Testis (tissue), 5 donors: ENCODE measurements at places on chromosomes 2 and 18. TPM values are rescaled to one million over a fixed set of nuclear protein-coding genes. Genes with fewer than 3 reads are reported as not detected.

GRCh38 chr2:234078129-234078528, 27.6 kb downstream of the SPP2 start:
- DNase-seq, result no peak

DNA sequence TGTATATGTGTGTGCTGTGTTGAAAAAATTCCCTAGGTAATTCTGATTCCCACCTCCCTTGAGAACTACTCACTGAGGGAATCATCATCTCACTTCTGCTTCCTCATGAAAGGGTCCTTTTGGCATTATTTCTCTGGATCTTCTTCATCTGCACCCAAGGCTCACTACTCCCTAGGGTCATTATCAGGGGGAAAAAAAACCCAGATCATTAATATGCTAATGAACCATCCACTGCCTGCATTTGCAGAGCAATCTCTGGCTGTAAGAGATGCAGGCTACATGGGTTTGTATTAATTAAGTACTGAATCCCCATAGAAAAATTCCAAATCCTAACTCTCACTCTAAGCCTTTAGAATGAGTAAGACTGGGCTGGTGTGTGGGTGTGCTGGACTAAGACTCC, 68.0 kb upstream of the IGFBP5 start:
- DNase-seq, result no peak

DNA sequence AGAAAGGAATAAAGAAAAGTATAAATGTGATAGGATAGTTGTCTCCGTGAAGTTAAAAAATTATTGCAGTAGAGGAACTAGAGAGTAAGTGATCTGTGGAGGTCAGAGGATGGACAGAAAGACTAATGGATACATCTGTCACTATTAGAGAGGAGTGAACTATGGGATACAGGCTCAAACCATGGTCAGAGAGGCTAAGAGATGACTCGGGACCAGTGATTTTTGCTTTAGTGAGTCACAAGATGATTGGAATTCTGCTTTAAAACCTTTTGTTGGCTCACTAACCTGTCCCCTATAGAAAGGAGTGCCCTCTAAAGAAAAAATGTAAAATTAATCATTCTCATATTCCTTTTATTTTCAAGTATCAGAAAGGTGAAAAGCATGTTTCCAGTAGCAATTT, 30.3 kb downstream of the ALMS1 start:
- no peak for DNase-seq

DNA sequence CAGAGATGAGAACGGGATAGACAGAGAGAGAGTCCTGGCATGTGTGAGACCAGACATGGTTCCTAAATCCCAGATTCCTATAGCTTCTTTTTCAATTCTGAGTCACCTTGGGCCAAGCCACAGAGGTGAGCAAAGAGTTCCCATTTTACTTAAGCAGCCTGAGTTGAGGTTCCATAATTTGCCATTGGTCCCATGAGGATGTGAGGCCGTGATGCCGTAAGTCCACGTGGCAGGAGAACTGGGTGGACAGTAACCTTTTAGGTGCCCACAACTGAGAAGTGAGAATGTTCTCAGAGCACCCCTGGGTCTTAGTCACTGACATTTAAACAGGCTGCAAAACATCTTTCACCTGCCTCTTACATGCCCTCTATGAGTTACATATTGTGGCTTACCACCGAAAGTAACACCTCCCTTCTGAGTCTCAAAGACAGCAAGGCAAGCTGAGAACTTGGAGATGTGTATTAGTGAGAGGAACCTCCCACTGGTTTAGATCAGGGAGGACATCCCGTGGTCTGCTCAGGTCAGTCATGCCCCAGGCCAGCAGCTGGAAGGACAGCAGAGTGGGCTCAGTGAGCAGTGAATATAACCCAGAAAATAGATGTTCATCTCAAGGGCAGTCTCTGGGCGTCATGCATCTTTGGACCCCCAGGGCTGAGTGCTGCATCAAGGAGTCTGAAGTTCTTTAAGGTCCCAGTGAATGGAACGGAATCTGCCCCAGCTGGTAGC, 127.9 kb upstream of the LGALSL start:
- DNase-seq, result no peak

- DNase-seq, result no peak
Measured at GRCh38 chr2:197803033-197803444, 1.4 kb upstream of the PLCL1 start.

SLC4A5 gene
- polyA plus RNA-seq, result 40.3 TPM

DNA sequence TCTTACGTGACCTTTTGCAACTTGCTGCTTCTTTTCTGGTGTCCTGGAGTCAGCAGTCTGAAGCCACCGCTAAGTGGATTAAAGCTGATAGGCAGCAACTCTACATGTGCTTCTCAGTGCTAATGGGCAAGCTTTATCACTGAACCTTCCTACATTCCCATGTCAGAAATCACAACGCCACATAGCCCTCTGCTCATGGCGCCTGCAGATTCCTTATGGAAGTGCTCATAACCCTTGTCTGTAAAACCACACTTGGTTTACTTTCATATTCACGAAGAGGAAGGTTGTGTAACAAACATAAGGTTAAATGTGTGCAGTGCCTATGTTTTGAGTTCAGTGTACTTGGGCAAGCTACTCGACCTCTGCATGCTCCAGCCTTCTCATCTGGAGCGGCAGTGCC, 319.8 kb downstream of the FBXO15 start:
- DNase-seq, result no peak

RBKS gene
- polyA plus RNA-seq, result 18.4 TPM

DNA sequence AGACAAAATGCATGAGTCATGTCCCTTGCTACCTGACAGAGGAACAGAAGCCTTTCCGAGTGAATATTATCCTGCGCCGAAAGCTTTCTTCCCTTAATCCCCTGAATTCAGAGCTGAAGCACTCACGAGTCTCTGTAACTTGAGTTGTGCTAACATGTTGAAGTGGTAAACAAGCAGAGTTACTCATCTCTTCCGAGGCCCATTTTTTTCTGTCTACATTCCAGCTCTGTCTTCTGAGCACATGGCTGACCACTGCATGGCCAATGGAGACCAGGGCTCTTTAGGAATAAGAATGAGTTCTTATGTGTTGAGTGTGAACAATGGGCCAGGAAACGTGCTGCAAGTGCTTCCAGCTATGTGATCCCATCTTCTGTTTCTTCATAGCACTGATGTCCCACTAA, 73.1 kb upstream of the PID1 start:
- no peak for DNase-seq

DNA sequence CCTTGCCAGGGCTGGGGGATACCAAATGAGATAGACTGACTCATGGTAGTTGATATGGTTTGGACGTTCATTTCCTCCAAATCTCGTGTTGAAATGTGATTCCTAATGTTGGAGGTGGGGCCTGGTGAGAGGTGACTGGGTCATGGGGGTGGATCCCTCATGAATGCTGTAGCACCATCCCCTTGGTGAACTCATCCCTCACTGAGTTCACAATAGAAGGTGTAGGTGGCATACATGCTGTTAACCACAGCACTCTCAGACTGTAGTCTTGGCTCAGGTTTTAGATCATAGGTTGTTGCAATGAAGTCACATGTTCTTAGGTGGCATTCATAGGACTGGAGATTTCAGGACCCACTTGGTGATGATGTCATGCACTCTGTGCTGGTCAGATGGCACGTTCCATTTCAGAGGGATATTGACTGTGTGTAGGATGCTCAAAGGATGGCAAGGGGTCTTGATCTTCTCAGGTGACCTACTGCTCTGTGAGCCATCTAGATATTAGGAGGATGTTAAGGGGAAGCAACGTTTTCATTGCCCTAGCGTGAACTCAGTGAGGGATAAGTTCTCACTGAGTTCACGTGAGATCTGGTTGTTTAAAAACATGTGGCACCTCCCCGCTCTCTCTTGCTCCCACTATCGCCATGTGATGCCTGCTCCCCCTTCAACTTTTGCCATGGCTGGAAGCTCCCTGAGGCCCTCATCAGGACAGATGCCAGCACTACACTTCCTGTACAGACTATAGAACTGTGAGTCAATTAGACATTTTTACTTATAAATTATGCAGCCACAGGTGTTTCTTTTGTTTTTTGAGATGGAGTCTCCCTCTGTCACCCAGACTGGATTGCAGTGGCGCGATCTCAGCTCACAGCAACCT, 73.8 kb upstream of the ACAA2 start:
- no peak for DNase-seq
